ENCODE measurements at places on chromosomes 11 and 22.

GRCh38 chr11:74256378-74257133 lies 54.9 kb downstream of the P4HA3 start:
- no peak for DNase-seq

DNA sequence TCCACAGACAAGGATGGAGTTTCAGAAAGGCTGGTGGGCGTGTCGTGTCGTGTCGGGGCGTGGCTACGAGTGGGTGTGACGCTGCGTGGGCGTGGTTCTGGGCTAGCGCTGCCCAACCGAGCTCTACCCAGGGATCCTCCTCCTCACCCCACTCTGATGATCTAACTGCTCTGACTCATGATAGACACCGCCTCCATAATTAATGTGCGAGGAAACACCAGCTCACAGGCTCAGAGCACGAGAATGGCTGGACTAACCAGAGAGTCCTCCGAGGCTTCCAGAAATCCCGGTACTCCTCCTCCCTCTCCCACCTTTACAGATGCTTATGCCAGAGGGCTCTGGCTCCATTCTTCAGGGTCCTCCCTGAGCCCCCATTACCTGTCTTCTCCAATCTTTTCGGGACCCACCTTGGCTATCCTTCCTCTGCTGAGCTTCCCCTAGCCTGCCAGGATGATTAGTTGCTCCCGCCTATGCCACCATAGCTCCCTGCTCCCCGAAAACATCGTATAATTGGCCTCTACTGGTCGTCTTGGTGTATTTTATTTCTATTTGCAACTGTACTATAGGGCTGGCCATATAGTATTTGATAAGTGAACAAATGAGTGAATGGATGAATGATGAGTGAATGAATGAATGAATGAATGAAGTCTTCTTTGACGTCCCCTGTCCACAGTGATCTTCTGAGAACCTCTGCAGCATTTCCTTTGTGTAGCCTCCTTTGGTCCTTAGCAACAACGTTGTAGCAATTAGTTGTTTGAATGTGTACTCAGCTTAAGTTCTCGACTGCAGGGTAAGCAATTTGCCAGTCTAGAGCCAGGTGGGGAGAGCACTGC lies 21.7 kb downstream of the TMPRSS13 start:
- peak; percentile 77 for DNase-seq

- DNase-seq = no peak
Measured at GRCh38 chr11:88538098-88538497, 200.6 kb upstream of the CTSC start.

- no peak for DNase-seq
Measured at GRCh38 chr22:27088026-27088425, 430.6 kb downstream of the MIAT start.

DNA sequence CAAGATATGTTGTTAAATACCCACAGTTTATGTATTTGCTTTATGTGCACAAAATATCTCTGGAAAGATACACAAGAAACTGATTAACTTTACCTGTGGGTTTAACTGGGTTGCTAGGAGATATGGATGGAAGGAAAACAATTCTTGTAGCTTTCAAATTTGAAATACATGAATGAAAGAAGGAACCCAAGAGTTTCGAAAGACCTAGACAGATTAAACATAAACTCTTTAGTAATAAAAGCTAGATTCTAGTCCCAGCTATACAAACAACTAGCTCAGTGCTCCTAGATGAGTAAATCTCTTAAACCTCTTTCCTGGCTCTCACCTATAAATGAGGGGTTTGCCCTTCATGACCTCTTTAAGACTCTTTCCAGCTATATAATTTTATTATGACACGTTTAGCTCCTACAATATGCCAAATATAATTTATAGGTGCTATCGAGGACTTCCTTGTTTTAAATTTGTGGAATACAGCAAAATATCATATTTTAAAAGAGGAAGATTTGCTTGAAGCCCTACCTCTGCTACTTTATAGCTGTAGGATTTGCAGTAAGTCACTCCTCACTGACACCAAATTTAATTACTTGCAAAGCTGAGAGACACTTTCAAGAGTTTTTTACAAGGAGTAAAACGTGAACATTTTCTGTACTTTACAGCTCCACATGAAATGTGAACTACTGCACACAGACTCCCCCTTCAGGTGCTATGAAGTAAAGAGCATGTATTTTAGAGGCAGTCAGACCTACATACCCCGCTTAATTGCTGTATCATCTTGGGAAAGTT lies 50.7 kb downstream of the RRAS2 start:
- no peak for DNase-seq

GRCh38 chr11:6655790-6656583 lies at the start of gene DCHS1:
DCHS1 (minus strand) TSS chr11:6655809; CDS start chr11:6641613, 14,196 bp downstream.
- DNase-seq = no peak

DNA sequence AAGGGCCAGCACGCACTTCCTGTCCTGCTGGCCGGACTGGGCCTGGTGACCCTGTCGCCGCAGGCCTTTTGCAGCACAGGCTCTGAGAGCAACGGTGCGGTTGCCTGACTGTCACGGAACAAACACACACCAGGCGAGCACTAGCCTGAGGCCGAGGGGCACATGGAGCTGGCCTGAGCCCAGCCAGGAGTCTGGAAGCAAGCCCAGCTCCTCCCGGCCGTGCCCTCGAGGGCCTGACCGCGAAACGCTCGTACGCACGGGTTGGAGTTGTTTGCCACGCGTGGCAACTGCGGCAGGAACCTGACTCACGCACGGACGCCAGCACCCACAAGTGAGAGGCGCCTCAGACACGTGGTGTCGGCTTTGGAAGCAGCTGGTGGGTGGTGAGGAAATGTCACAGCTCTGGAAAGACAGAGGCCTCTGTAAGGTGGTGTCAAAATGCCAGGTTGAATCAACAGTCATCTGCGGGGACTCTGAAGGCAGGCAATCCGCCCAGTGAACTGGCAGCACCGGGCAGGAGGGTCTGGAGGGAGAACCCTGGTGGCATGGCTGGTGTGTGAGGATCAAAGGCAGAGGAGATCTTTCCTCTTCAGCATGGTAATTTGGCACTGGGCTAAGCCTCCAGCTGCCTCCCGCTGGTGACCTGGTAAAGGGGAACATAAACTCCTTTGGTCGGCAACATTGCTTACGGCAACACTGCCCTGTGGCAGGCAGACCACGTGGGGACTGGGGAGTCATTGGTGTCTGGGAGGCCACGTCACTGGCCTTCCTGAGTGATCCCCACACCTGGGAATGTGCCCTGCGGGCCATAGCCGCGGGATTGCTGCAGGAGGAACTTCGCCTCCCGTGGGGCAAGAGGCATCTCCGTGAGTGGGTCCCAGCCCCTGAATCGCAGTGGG lies 15.3 kb upstream of the IL17REL start:
- no peak for DNase-seq

DNA sequence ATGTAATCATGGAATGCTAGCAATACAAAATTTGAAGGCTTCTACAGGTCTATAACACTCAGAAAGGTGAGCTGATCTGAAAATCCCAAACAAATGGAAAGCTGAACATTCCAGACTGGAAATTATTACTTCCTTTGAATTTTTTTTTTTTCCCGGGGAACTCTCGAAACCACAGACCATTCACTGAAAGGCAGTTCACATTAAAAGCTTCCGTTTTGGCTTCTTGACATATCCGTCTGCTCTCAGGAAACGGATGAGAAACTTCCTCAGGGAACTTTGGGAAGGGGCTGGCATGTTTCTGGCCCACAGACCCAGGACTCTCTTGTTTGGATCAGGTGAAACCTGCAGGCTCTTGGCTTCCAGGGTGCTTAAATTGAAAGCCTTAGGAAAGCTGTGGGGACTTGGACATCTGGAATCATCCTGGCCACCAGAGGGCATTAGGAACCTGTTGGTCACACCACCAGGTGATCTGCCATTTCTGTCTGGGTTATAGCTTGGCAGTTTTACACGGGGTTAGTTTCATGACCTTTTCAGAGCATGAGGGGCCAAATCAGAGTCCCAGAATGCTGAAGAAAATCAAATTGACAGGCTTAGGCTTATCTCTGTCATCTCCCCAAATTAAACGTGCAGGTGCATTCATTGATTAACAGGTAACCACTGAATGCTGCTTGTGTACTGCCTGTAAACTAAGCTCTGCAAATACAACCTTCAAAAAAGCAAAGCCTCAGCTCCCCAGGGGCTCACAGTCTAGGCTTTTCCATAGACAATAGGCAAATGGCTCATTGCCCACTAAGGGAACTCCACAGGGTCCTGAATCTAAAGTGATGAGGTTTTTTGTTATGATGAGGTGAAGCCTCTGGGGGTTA lies 22.7 kb upstream of the GRAMD1B start:
- DNase-seq = no peak

GRCh38 chr22:38441620-38442287 lies 13.2 kb downstream of the KCNJ4 start:
- DNase-seq = no peak

GRCh38 chr11:8905528-8906165 lies 5.3 kb upstream of the AKIP1 start:
- DNase-seq = no peak

GRCh38 chr22:20953668-20954500 lies 13.2 kb upstream of the AIFM3 start:
- DNase-seq = no peak

- no peak for DNase-seq
Measured at GRCh38 chr11:61328351-61328750, 4.6 kb downstream of the DDB1 start.

DNA sequence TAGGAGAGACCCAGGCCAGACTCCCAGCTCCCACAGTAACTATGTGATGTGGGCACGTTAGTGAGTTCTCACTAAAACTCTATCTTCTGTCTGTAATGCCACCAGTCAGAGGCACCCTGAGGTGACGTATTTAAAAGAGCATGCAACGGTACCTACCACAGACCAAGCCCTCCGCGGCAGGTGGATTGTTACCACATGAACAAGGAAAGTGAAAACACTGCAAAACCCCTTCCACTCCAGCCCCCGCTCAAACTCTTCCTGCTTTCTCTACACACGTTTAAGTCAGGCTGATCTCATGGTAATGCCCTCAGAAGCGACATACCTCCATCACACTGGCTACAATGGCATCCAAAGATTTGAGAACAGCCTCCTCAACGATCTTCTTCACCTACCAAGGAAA lies 36.7 kb downstream of the SERPIND1 start:
- DNase-seq = no peak

DNA sequence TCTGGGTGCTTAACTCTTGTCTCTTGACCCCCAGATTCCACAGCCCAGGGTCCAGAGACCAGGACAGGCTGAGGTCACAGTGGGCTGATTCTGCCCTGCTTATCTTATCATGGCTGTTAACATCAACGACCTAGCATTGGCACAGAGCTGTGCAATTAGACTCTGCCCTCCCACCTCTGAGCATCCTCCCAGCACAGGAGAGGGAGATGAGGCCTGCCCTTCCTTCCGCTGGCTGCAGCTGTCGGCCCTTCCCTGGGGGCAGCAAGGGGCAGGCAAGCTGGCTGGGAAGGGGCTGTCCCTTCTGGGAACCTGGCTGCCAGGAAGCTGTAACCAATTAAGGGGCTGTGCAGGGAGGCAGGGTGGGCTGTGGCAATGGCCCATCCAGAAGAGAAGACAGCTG lies 22.5 kb downstream of the LRRC10B start:
- DNase-seq = peak; percentile 76

DNA sequence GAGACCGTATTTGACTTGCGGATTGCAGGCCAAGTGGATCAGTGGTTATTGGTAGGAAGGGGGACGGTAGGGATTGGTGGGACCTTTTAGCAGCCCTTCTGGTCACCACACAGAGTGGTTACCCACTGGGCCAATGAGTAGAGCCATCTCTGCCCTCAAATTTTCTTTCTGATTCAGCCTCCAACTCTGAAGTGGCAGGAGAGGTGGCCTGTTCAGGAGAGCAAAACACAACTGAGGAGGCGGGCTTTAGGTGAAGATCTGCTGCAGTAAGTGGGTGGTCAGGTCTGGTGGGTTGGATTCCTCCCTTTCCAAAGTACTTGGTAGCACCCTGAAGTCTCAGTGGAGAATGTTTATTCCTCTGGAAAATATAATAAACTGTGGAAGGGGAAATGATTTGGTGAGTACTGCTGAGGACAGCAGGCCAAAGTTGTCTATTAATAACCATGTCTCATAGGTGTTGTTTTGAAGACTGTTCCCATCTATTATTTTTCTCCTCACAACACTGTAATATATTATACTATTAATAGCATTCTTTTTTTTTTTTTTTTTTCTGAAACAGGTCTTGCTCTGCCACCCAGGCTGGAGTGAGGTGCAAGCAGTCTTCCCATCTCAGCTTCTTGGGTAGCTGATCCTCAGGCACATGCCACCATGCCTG lies 1.5 kb downstream of the MISFA start:
- no peak for DNase-seq

DNA sequence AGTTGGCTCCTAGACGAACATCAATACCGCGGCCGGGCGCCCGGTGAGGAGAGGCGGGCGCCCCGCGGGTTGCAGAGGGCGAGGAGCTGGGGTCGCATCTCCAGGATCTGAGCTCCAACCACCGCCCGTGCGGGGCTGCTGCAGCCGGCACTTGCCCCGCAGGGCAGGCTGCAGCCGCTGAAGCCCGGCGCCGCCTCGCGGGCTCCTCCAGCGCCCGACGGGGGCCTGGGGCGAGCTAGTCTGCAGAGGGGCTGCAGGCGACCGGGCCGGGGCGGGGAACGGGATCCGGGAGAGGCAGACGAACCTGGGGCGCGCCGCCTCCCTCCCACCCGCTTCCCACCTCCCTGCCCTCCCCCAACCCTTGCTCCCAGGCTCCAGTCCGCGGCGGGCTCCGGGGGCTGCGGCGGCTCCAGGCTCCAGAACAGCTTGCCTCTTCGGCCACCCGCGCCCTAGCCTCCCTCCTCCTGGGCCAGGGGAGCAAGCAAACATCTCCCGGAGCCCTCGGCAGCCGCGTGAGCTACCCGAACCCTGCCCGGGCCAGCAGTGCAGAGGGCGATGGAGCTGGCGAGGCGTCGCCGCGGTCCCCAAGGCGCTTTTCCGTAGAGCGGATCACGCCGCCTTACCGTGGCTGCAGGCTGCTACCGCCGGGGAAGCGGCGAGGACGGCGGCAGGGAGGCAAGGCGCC lies 802 bp downstream of the TENM4 start:
- DNase-seq = peak; percentile 55

DNA sequence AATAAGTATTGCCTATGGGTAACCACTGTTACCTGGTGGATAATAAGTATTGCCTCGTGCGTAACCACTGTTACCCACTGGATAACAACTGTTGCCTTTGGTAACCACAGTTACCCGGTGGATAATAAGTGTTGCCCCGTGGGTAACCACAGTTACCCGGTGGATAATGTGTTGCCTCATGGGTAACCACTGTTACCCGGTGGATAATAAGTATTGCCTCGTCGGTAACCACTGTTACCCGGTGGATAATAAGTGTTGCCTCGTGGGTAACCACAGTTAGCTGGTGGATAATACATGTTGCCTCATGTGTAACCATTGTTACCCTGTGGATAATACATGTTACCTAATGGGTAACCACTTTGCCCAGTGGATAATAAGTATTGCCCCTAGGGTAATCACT lies 9.8 kb upstream of the NXPE4 start:
- DNase-seq = no peak
